Stimulated activated CD8-positive, alpha-beta memory T cell treated with anti-CD3 and anti-CD28 coated beads, Interleukin-15, amount 100 ng/mL, for 24 hours (primary cell): ENCODE measurements at places on chromosomes 12 and 14.

DNA sequence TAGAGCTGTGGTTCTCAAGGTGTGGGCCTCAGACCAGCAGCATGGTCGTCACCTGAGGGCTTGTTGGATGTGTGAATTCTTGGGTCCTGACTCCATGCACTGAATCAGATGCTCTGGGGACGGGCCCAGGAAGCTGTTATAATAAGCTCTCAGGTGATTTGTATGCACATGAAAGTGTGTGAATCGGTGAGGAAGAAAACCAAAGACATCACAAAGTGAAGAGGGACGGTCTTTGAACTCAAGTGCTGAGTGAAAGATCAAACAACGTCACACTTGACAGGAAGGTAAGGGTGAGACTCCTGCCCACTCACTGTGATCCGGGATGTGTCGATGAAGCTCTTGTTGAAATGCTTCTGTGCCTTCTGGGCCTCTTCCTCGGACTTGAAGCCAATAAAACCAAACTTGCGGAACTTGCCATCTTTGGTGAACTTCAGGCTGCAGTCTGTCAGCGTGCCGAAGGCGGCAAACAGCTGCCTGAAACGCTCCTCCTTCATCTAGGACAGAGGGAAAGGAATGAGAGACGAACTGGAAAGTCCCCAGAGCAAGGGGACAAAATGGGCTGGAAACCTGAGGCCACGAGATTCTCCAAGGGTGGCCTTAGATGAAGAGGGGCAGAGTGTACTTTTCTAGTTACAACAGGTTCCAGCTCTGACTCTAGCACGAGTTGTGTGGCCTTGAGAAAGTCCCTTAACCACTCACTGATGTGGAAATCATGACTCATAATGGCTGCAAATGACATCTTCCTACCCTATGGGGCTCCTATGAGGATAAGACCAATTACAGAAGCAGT lies 4.0 kb downstream of the RBM19 start:
- no peak for DNase-seq

- no peak for DNase-seq
Observed at GRCh38 chr12:15278816-15279658, 43.3 kb upstream of the PTPRO start.

GRCh38 chr12:47088021-47088944 lies 8.5 kb upstream of the AMIGO2 start:
- no peak for DNase-seq

DNA sequence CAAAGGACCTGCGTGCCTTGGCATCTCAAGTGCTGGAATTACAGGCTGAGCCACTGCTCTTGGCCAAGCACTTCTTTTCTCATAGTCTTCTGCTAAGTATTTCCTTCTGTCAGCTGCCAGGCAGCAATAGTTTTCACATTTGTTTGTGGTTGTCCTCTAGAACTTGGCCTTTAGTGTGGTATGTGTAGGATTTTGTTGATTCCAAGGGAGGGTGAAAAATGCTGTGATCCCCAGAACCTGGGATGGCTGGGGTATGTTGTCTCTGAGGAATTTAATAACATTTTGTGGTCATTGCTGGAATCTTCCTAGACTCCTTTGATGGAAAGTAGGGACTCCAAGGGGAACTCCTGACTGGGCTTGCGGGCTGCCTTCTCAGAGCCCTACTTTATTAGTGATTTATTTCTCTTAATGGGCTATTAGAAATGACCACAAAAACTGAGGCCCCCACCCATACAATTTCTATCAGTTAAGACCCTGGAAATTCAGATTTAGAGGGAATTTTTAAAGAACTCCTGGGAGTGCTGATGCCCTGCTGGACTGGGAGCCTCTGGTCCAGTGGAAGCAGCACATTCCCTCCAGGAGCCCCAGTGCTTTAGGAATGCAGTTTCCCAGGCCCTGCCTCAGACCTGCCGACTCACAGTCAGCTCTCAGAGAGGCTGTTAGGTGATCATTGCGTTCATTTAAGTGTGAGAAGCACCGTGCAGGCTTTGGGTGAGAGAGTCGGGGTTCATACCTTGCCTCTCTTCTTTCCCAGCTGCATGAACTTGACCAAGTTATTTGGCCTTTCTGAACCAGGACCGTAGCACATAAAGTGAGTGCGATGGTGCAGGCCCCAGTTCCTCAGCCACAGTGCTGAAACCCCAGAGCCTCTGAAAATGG lies 22.7 kb downstream of the TRAF3 start:
- no peak for DNase-seq

DNA sequence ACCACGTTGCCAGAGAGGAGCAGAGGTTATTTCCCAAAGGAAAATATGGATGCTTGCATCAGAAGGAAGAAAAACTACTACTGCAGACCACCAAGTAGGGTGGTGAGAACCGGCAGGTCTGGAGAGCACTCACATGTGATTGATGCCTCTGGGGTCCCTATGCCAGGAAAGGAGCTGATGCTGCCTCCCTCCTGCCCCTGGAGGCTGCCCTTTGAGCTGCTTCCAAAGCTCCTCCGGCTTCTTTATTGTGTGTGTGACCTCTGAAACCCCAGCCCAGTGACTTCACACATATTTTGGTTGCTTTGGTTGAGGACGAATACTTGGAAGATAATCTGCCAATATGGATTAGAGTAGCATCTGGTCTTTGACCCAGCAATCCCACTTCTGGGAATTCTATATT lies 133.4 kb downstream of the AACS start:
- no peak for DNase-seq

DNA sequence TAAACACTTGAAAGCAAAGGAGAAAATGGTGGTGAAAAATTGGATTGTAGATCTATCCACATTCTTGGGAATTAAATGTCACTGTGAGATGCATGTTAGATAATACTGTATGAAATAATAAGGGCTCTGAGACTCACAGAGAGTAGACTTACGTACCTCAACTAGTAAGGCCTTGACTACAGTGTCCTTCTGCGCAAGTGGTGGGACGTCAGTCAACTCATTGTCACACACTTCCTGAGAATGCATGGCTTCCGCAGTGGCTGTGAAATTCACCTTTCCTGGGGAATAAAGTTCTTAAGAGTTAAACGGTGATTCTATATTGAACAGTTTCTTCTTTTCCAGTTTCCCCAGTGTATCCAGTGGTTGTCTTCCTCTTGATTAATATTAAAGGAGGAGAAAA lies 32.6 kb upstream of the PZP start:
- no peak for DNase-seq

GRCh38 chr14:39113685-39114072 lies 444 bp upstream of the GEMIN2 start:
- no peak for DNase-seq

GRCh38 chr14:58439476-58439875 lies 12.0 kb downstream of the KIAA0586 start:
- DNase-seq: no peak
